ENCODE measurements at places on chromosomes 12 and 14.

DNA sequence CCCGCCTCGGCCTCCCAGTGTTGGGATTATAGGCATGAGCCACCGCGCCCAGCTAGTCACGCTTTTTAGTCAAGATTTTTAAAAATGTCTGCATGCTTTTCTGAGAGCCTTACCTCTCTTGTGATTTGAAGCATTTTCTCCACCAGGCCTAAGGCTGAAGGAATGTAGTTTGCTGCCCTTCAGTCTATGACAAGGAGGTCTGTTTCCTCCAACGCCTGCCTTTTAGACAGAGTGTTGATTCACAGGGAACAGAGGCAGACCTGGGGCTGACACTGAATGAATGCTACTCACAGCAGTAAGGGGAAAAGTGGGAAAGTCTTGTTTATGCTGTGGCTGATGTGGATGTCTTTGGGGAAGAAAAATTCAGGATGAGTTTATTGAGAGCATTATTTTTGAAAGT is 27.2 kb upstream of the MDM2 start:
- DNase-seq, result no peak

DNA sequence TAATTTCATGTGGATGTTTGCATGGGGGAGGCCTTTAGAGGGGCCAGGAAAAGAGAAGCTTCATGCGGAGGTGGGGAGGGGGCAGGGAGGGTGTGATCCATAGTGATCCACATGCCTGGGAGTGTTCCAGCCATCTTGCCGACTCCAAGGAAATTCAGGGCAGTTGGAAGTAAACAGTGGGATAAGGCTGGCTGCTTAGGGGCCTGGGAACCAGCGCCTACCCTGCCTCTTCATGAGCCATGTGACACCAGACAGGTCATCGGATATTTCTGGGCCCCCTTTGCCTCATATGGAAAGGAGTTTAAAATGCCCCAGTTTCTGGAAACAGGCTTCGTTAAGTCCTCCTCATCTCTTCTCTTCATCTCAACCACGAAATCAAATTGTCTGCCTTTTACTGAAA is 983.2 kb downstream of the BCL11B start:
- DNase-seq, result no peak

DNA sequence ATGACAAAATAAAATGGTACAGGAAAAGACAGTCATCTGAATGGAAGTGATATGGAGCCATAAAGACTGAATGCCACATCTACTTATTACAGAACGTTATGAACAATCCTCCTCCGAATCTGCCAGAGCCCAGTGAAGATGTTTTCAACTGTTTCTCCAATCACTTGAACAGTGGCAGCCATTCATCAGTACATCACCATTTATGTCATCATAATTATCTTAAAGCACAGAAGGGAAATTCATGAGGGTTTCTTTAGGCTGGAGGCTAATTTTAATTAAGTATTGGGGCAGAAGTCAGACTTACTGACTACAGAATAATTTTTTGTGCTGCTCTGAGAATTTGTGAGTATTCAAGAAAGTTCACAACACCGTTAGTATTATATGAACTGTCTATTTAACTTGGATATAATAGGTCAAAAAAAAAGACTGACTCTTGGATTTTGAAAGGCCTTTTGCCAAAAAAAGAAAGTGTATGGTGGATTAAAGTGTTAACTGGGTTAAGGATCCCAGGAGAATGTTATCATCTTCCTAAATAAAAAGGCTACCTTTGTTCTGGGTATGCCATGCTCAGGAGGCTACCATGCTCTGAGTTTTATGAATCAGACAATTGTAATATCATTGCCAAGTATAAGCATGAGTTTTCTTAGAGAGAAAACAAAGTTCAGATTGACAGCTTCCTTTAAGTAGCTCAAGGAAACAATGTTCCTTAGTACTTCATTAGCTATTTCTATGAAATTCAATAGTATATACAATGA is 40.1 kb downstream of the PDZRN4 start:
- DNase-seq, result no peak

DNA sequence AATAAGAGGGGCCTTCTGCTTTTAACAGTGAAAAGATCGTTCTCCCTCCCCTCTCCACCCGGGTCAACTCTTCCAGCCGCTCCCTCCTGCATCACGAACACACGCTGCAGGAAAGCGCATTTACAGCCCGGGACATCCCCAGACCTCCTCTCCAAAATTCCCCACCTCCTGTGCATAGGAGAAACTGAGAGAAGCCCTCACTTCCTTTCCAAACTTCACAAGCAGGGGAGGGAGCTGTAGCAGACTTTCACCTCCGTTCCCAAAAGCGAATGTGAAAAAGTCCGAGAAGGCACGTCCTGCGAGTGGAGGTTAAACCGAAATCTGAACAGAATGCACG is 513 bp downstream of the BCAT1 start:
- no peak for DNase-seq

- no peak for DNase-seq
Observed at GRCh38 chr14:105979446-105979845, 453.1 kb downstream of the TMEM121 start.

GRCh38 chr12:85527192-85527591 is 247.2 kb downstream of the ALX1 start:
- DNase-seq, result no peak

GRCh38 chr14:59246566-59246965 is 58.1 kb downstream of the DAAM1 start:
- DNase-seq, result no peak

- DNase-seq, result no peak
Observed at GRCh38 chr14:61747342-61747741, 14.9 kb upstream of the SNAPC1 start.

GRCh38 chr14:99028041-99028440 is 244.0 kb downstream of the BCL11B start:
- no peak for DNase-seq

GRCh38 chr12:67534681-67535080 is 113.9 kb upstream of the DYRK2 start:
- DNase-seq, result peak; percentile 52

- DNase-seq, result peak; percentile 64
Observed at GRCh38 chr12:75850721-75851462, 180.7 kb downstream of the PHLDA1 start.

GRCh38 chr12:95999484-95999883 is 3.3 kb upstream of the HAL start:
- no peak for DNase-seq

- DNase-seq, result no peak
Observed at GRCh38 chr12:65612440-65612839, 211.8 kb upstream of the HMGA2 start.

DNA sequence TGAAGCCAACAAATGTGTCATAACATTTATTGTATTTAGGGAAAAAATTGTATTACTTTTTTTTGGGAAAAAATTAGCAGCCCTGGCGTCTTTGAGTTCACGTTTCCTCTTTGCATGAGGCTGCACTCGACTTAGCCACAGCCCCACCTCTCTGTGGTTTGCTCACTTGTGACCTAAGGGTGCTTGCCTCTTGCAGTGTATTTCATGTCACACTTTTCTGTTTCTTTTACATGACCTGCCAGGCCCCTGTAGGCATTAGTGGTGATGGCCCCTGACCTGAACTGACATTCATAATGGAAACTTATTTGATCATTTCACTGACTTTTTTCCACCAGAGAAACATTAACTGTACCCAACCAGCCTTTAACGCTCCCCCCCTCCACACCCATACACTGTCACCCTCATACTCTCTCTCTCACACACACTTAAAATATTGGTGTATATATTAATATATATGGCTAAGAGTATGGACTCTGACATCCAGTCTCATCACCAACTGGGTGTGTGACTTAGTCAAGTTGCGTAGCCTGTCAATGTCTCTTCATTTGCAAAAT is 122.9 kb downstream of the PRKCH start:
- no peak for DNase-seq

DNA sequence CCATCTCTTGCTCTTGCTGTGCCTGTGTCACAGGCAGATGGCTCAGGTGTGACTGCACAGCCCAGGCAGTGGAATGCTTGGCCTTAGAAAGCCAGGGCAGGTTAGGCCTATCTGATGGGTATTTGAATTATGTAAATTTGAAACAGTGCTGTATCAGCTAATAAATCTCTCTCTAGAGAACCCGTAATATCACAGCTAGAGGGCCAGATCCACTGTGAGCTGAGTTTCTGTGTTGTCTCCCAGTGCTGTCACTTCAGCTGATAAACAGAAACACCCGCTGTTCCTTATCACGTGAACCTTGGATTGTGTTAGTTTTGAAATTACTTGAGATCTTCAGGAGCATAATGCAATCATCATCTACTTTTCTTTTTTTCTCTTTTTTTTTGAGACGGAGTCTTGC is 21.5 kb upstream of the ALDH2 start:
- DNase-seq, result no peak

- no peak for DNase-seq
Observed at GRCh38 chr14:55533960-55534359, 46.0 kb upstream of the KTN1 start.

DNA sequence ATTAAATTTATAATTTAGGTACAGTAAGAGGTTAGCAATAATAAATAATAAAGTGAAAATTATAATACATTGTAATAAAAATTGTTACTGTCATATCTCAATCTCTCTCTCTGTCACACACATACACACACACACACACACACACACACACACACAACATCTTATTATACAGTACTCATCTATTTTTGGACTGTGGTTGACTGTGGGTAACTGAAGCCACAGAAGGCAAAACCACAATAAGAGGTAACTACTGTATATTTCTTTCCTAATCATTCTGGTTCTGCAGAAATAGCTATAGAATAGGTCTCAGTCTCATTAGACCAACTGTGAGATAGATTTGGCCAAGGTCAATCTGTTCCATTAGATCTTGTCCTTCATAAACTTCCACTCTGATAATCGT is 33.1 kb upstream of the PTPRO start:
- no peak for DNase-seq

DNA sequence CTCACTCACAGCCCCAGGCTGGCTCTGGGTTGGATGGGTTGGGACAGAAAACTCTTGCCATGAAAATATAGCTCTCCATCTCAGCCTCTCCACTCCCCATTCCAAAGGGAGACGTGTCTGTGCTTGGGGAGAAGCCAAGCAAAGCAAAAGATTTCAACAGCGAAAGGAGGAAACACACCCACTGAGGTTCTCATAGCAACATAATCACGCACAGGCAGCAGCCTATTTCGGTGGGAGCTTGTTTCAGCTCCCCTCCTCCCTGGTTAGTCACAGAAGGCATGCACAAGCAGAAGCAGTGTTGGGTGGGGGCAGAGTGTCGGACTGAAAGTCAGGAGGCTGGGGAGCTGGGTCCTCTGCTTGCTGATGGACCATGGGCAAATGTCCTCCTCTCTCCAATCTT is 1.9 kb upstream of the PRMT8 start:
- DNase-seq, result no peak

DNA sequence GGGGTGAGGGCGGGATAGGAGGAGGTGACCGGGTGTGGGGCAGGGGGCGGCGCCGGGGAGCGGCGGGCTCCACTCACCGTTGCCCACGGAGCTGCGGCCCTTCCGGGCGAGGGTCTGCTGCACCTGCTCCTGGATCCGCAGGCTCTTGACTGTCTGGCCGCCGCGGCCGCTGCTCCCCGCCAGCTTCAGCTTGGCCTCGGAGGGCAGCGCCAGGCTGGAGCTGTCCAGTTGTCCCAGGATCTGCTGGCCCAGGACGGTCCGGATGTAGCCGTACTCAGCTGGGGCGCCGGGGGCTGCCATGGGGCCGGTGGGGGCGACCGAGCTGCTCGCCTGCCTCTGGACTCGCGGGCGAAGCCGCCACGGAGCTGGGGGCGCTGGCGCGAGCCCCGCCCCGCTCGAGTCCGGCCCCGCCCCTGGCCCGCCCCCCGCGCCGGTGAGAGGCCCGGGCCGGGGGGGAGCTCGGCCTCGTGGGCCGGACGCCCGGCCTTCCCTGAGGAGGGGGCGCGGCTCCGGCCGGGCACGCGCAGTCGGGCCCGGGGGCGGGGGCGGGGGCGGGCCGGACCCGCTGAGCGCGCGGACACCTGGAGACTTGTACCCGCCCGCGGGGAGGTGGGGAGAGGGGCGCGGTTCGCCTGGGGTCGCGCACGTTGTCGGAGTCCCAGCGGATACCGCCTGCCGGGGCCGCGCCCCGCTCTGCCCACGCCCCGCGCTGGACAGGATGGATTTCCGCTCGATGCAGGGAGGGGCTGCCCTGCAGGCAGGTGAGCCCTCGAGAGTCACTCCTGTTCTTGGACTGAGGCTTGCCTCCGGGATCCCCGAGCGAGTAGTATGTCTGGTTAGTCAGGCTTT is at the start of gene PKP2:
Gene PKP2, minus strand, starts transcription at position 346 of the 849 bp plus-strand sequence. Its CDS starts 46 bp downstream, at position 300.
- DNase-seq, result no peak

DNA sequence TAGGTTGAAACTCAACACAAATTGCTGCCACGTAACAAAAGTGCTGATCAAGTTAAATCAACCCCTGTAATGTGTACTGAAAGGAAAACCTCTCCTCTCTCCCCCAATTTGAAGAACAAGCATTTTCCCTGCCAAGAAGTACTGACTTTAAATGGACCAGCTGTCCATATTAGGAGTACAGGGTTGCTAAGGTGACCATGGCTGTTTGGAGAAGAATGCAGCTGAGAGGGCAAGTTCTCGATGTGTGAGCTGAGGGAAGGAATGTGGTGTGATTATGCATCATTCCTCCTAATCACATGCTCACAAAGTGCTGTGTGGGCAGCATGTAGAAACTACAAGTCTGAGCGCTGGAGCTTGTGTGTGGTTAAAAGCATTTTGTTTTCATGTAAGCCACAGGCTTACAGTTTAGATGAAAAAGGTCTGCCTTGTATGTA is 50.9 kb upstream of the CCT2 start:
- peak; percentile 96 for DNase-seq

DNA sequence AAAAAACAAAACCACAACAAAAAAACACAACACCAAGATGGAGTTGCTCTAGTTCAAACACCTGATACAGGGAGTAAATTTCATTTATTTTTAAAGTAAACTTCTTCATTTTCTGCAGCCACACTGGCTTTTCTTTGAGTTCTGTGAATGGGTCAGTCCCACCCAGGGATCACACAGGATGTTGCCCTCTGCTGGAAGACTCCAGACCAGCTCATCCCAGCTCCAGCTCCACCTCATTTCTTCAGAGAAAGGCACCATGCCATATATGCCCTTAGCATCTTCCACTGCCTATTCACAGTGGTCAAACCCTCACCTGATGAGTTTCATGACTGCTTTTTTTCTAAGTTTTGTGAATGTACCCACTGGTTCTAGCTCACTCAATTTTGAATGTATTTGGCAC is 8.0 kb downstream of the GLIPR1 start:
- DNase-seq, result no peak

GRCh38 chr12:1380171-1380851 is 214.1 kb downstream of the FBXL14 start:
- DNase-seq, result no peak

- no peak for DNase-seq
Observed at GRCh38 chr14:100773331-100774163, 46.9 kb downstream of the DLK1 start.

- peak; percentile 60 for DNase-seq
Observed at GRCh38 chr12:77746096-77746495, 84.6 kb upstream of the NAV3 start.

DNA sequence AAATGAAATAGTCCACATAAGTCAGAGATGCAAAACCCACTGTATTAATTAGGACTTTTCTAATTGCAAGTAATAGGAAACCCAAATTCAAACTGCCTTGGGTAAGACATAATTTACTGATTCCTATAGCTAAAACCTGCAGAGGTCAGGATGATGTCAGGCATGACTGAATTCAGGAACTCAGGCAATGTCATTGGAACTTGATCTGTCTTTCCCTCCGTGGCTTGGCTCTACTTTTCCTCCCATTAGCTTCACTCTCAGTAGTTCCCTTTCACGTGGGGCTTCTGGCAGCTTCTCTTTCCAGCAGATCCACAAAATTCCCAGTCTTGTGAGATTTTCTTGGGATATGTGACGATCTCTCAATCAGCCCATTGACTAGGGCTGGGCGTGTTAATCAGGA is 2.4 kb upstream of the JDP2 start:
- DNase-seq, result no peak
